Psoas muscle (tissue), 8 donors: ENCODE measurements at places on chromosomes 12 and 14. TPM values are rescaled to one million over a fixed set of nuclear protein-coding genes. Genes with fewer than 3 reads are reported as not detected.

DNA sequence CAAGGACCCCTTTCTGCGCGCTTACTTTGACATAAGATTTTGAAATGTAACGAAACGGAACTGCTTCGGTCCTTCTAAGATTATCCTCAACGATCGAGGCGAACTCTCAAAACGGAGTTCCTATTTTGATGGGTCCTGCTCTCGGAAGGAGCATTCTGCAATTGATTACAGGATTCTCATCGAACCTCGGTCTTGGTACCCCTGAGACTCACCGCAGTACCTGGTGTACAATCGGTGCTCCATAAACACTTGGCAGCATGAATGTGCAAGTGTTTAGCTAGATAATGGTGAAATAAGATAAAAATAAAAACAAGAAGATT lies 530 bp upstream of the NEMF start:
- H3K27me3 ChIP-seq, result no peaks in the 10 kb centered on the region
- peak overlapping the region; percentile 84 for H3K4me3 ChIP-seq
- no peak for DNase-seq
- peaks cover 28% of the 10 kb centered on the region for H3K4me1 ChIP-seq

DNA sequence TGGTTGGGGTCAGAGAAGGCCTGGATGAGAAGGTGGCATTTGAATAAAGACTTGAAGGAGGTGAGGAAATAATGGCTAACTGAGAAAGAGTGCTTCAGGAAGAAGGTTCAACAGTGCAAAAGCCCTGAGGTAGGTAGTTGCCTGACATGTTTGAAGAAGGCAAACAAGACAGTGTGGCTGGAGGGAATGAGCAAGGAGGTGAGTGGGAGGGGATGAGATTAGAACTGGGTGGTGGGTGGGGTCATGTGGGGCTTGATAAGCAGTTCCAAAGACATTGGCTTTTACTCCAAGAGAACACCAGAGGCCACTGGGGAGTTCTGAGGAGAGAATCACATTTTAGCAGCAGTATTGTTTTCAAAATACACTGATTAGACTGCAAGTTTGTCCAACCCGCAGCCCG lies 50.5 kb downstream of the HSPB8 start:
- no peak overlapping the region for H3K4me3 ChIP-seq
- no peak for DNase-seq
- no peaks in the 10 kb centered on the region for H3K27me3 ChIP-seq

DNA sequence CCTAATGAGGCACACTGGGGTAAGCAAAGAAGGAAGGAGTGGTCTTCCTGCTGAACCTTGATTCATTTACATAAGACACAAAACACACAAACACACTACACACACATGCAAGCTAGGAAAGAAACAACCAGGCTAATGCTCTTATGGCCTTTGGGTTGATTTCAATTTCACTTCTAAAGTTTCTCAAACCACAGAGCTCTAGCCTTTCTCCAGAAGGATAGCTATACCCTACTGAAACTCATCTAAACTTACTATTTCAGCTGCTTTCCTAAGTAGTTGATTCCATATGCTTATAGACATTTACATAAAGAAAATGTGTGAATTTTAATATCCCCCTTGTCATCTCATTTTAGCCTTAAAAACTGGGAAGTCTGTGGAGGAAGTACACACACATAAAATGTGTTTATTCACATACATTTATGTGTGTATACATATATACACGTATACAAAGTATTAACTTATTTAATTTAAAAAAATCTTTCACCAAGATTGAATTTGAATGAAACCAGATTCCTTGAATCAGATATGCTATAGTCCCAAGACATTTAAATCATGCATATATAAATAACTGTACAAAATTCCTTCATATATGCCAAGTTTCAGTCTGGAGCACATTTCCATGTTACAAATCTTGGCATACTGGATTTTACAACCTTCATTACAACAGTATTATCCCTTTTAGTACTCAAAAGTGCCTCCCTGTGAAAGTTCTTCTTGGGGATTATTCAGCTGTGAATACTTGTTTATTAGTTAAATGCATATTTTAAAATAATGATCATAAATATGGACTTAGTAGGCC lies 231.8 kb upstream of the NPAS3 start:
- H3K4me3 ChIP-seq, result no peak overlapping the region
- H3K27ac ChIP-seq, result peak overlapping the region; percentile 24
- H3K4me1 ChIP-seq, result peaks cover 58% of the 10 kb centered on the region
- H3K27me3 ChIP-seq, result no peaks in the 10 kb centered on the region
- no peak for DNase-seq

DNA sequence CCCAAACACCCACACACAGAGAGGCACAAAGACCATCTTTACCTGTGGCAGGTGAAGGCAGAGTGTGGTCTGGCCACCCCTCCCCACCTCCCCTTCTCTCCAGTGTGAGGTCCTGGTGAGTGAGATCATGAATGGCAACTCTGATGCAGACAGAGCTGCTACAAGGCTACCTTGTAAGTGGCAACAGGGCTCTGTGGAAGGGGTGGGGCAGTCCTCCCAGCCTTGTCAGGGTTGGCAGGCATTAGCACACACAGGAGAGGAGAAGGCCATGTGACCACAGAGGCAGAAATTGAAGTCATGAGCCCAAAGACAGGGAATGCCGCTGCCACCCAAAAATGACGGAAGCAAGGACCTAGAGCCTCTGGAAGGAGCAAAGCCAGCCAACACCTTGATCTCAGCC lies 30.7 kb downstream of the VWF start:
- no peak overlapping the region for H3K4me3 ChIP-seq
- no peak overlapping the region for H3K27ac ChIP-seq
- no peaks in the 10 kb centered on the region for H3K27me3 ChIP-seq
- DNase-seq, result no peak
- H3K36me3 ChIP-seq, result peaks cover 4% of the 10 kb centered on the region

DNA sequence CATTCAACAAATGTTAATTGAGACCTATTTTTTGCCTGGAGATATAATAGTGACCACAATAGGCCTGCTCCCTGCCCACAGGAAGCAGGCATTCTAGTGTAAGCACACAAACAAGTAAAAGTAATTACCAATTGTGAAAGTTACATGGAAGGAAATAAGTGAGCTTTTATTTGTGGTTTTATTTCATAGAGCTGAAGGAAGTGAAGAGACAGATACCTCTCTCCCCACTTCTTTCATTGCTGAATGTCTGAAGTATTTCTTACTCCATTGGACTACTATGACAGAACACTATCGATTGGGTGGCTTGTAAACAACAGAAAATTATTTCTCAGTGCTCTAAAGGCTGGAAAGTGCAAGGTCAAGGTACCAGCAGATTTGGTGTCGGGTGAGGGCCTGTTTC lies 183.5 kb downstream of the PRKCH start:
- no peaks in the 10 kb centered on the region for H3K36me3 ChIP-seq
- H3K27me3 ChIP-seq, result no peaks in the 10 kb centered on the region
- no peak for DNase-seq
- no peaks in the 10 kb centered on the region for H3K4me1 ChIP-seq

DNA sequence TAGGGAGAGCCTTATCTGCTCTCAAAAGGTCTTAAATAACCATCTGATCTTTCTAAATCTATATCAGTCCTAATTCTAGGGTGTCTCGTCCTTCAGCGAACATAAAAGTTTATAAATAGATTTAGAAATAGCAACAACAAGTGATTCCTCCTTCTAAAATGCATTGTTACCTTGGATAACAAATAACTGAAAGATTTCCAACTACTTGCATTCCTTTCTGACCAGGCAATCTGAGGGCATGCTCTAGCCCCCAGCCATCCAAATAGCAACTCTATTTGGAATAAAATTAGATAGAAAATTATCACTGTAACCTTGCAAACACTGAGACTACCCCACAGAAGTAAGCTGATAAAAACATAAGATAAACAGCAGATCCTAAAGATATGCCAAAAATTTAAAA lies 21.8 kb upstream of the KRR1 start:
- no peak overlapping the region for H3K27ac ChIP-seq
- H3K27me3 ChIP-seq, result no peaks in the 10 kb centered on the region
- DNase-seq, result no peak
- no peaks in the 10 kb centered on the region for H3K4me1 ChIP-seq

DNA sequence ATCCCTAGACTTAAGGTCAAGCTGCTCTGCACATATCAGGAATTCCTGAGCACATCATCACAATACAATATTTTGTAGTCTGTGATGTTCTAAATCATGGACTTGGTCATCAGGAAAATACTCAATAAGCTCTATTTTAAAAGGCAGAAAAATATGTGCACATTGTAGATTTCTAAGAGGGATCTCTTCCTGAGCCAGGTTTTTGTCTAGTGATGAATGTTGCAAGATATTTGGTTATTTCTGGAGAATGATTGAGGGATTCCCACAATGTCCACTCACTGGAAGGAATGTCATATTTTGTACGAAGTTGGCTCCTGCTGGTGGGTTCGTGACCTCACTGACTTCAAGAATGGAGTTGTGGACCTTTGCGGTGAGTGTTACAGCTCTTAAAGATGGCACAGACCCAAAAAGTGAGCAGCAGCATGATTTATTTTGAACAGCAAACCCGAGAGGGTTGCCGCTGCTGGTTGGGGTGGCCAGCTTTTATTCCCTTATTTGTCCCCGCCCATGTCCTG lies 300.9 kb upstream of the DCN start:
- no peak for DNase-seq
- H3K36me3 ChIP-seq, result no peaks in the 10 kb centered on the region
- no peaks in the 10 kb centered on the region for H3K27me3 ChIP-seq
- no peak overlapping the region for H3K27ac ChIP-seq
- H3K4me3 ChIP-seq, result no peak overlapping the region
- no peaks in the 10 kb centered on the region for H3K4me1 ChIP-seq

TGM1 gene
- 0.32 TPM for total RNA-seq

DGKA gene
- 4.5 TPM for total RNA-seq

OR4K2 gene
- not detected for total RNA-seq

SDR39U1 gene
- 71.3 TPM for total RNA-seq
